ENCODE measurements at places on chromosomes 13 and 19. TPM values are rescaled to one million over a fixed set of nuclear protein-coding genes. Genes with fewer than 3 reads are reported as not detected.
A peak's percentile ranks its signal among the peaks of the same experiment; 100 is the strongest.

DNA sequence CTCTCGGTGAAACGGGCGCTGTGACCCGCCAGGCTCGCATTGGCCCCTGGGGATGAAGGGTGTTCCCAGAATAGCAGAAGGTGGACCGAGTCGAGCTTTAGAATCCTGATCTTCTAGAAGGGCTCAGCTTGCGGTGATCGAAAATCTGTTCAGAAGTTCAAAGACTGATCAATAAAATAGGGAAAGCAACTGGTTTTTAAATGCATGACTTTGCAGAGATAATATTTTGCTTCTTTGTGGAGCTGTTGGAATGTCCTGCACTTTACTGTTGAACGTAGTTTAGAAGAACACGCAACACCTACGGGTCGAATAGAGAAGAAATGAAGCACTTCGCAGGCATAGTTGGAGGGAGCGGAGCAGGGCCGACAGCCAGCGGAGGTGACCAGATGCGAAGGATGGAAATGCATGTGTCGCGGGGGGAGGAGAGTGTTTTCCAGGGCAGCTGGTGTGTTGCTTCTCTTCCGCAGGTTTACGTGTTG is 766 bp downstream of the CEBPG start:
- peak; percentile 53 for DNase-seq

DNA sequence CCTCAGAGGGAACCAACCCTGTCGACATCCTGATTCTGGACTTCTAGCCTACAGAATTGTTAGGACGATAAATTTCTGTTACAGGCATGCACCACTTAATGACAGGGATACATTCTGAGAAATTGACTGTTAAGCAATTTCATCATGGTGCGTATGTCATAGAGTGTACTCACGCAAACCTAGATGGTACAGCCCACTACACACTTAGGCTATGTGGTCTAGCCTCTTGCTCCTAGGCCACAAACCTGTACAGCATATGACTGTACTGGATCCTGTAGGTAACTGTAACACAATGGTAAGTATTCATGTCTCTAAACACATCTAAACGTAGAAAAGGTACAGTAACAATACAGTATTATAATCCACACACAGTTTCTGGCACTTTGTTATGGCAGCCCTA is 13.3 kb downstream of the USP12 start:
- no peak for DNase-seq

GRCh38 chr19:33520844-33521479 is 629 bp downstream of the PEPD start:
- DNase-seq, result no peak

GRCh38 chr19:55189403-55189835 is 9.3 kb upstream of the SYT5 start:
- DNase-seq, result no peak

GRCh38 chr19:39497996-39498797 is 550 bp upstream of the DLL3 start:
- no peak for DNase-seq

GRCh38 chr13:72884101-72884500 is 102.2 kb downstream of the PIBF1 start:
- DNase-seq, result no peak

DNA sequence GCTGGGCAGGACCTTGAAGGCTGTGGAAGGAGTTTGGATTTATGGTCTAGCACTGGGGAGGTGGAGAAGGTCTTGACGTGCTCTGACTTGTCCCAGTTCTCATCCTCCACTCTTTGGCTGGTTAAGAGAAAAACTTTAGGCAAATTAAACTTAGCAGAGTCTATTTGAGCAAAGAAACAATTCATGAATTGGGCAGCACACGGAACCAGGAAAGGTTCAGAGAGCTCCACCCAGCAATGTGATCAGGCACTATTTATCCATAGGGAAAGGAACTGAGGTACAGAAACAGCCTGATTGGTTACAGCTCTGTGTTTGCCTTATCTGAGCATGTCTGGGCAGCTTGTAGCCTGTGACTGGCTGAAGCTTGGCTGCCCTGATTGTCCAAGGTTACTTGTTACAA is 45.4 kb upstream of the CYP2B6 start:
- no peak for DNase-seq

GRCh38 chr13:106467427-106468122 is 67.9 kb downstream of the EFNB2 start:
- peak; percentile 21 for DNase-seq

GRCh38 chr19:55643003-55643886 is at the start of gene ZNF581:
ZNF581 (plus strand) TSS chr19:55643649; CDS start chr19:55644572, 923 bp downstream.
- DNase-seq, result peak; percentile 84

DNA sequence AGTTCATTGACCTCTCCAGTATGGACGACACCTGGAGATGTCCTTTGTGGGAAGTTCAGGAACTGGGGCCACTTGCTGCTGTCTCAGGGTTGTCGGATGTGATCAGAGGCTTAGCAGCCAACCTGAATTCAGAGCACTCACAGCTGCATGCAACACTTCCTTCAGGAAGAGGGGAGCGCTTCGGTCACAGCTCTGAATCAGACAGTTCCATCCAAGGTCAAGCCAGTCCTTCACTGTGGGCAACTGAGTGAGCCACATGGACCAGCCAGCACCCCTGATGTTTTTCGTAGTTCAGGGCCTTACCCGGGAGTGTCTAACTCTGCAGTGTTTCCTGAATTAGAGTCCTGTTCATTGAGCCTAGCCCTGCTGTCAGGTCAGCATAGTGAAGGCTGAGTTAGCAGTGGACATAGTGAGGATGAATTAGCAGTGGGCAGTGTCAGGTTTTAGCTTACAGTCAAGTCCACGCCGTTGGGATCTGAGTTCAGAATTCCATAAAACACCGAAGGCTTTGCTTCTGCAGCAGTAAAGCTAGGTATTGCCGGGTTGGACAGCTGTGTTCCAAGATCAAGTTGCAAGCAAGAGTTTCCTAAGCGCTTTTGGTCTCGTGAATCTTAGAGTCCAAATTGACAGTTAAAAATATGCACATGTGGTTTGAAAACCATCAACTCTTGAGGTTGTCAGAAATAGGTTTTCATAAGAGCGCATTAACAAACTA is 5.1 kb downstream of the ZNF555 start:
- DNase-seq, result no peak

- DNase-seq, result no peak
Observed at GRCh38 chr19:51509823-51510660, 8.4 kb upstream of the SIGLEC12 start.

DNA sequence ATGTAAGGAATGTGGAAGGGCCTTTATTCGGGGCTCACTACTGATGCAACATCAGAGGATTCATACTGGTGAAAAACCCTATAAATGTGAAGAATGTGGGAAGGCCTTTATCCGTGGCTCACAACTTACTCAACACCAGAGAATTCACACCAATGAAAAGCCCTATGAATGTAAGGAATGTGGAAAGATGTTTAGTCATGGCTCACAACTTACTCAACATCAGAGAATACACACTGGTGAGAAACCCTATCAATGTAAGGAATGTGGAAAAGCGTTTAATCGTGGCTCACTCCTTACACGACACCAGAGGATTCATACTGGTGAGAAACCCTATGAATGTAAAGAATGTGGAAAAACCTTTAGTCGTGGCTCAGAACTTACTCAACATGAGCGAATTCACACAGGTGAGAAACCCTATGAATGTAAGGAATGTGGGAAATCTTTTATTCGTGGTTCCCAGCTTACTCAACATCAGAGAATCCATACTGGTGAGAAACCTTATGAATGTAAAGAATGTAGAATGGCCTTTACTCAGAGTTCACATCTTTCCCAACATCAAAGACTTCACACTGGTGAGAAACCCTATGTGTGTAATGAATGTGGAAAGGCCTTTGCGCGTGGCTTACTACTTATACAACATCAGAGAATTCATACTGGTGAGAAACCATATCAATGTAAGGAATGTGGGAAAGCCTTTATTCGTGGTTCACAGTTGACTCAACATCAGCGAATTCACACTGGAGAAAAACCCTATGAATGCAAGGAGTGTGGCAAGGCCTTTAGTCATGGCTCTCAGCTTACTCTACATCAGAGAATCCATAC is 44.3 kb downstream of the ZNF585A start:
- no peak for DNase-seq

- DNase-seq, result peak; percentile 45
Observed at GRCh38 chr19:15629003-15629880, 11.5 kb upstream of the CYP4F3 start.

GRCh38 chr19:16030964-16031871 is 45.1 kb upstream of the TPM4 start:
- no peak for DNase-seq

GRCh38 chr19:37692956-37693620 is 26.5 kb downstream of the ZNF607 start:
- DNase-seq, result no peak

GRCh38 chr13:97935071-97935470 is 18.4 kb upstream of the IPO5 start:
- DNase-seq, result no peak

DNA sequence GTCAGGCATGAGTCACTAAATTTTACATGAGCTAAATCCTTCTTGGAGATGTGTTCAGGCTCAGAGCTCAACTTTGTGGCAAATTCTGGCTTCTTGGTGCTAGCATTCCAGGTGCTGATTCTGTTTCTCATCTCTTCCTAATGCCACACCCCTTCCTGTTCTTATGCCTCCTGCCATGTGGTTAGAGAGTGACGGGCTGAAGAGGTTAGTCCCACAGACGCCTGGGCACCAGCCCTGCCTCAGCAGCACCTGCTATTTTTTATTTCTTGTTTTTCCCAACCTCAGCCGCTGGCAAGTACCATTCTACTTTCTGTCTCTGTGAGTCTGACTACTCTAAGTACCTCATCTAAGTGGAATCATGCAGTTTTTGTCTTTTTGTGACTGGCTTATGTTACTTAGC is 329.5 kb downstream of the KCNRG start:
- no peak for DNase-seq

- no peak for DNase-seq
Observed at GRCh38 chr13:90746230-90746629, 601.3 kb upstream of the MIR17HG start.

- DNase-seq, result no peak
Observed at GRCh38 chr19:1027650-1028061, 1.2 kb downstream of the CNN2 start.

DNA sequence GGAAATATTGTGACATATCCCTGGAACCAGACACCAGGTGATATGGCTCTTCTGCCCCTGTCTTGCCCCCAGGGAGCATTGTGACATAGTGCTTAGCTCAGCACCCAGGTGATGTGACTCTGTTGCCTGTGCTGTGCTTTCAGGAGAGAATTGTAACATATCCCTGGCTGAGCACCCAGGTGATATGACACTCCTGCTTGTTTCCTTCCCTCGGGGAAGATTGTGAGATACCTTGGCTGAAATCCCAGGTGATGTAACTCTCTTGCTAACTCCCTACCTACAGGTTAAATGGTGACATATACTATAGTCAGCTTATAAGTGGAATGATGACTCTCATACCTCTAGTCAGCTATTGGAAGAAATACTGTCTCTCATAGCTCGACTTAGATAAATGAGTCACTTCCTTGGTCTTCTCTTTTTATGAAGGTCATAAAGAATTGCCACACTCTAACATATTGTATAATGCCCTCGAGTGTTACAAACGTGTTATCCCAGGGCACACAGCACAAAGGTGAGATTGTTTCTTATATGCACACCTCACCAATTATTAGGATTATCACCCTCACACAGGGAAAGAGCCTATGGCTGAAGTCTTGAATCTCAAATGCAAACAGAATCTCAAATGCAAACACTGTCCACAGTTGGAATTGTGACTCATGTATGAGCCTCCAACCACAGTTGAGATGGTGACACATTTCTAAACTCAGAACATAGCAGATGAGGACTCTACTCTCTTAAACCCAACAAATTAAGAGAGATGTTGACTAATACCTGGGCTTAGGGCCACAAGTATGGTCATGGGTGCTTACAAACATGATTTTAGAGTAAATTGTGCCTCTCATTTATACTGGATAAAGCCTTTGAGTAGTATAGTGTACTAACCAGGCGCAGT is 32.7 kb upstream of the ZNF254 start:
- no peak for DNase-seq

DNA sequence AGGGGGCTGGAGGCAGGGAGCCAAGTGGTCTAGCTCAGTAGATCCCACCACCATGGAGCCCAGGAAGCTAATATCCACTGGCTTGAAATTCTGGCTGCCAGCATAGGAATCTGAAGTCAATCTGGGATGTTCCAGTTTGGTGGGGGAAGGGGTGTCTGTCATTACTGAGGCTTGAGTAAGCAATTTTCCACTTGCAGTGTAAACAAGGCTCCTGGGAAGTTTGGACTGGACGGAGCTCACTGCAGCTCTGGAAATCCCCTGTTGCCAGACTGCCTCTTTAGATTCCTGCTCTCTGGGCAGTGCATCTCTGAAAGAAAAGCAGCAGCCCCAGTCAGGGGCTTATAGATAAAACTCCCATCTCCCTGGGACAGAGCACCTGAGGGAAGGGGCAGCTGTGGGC is 349.2 kb upstream of the KLHL1 start:
- no peak for DNase-seq

DNA sequence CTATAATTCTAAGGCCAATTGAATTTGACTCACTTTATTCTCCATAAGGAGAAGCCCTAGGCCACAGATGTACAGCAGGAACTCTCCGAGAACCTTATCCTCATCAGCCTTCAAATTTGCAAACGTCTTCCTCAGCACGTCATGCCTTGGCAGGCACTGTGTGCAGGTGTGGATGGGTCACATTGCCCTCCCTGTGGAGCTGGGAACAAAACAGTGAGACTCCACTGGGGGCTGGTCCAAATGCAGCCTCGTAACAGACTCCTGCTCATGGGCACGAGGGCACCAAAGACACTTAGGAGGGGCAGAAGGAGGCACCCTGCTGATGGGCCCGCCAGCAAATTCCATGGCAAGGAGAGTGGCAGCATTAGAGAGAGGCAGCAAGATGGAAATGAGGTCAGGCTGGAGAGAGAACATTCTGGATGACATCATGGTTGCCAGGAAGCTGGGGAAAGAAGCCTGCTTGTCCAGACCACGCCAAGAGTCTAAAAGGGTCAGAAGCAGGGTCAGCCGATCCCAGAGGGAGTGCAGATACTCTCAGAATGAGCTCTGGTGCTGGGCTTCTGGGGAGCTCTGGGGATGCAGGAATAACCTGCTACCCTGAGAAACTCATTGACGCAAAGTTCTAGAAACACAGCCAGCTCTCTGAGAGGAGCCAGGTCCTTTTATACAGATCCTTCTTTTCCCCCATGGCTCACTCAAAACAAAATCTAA is 242.2 kb downstream of the B3GLCT start:
- DNase-seq, result no peak

GRCh38 chr19:6070720-6071485 is 39.4 kb downstream of the RFX2 start:
- DNase-seq, result peak; percentile 7

Gene ZNF284
- polyA plus RNA-seq, result 1.2 TPM

Gene GPR18
- polyA plus RNA-seq, result not detected

Gene GFY
- not detected for polyA plus RNA-seq

Gene KLK4
- 1.2 TPM for polyA plus RNA-seq

Gene CYSLTR2
- polyA plus RNA-seq, result 1.2 TPM

Gene RDH8
- not detected for polyA plus RNA-seq

Gene COG6
- polyA plus RNA-seq, result 12.2 TPM

Gene SHC2
- polyA plus RNA-seq, result 10.7 TPM

Gene PTBP1
- 102 TPM for polyA plus RNA-seq

Gene MUC16
- not detected for polyA plus RNA-seq

Gene ADGRE3
- not detected for polyA plus RNA-seq

Gene ZSCAN5A
- polyA plus RNA-seq, result 11.9 TPM

Gene ZIC2
- 0.13 TPM for polyA plus RNA-seq
